Endodermal cell (in vitro differentiated cells): ENCODE measurements at places on chromosomes 3 and 15. TPM values are rescaled to one million over a fixed set of nuclear protein-coding genes. Genes with fewer than 3 reads are reported as not detected.
A peak's percentile ranks its signal among the peaks of the same experiment; 100 is the strongest.

- no peaks in the 10 kb centered on the region for H3K36me3 ChIP-seq
- peaks cover 18% of the 10 kb centered on the region for H3K4me1 ChIP-seq
- DNase-seq = peak; percentile 70
- H3K27me3 ChIP-seq = no peaks in the 10 kb centered on the region
- peak overlapping the region; percentile 72 for H3K27ac ChIP-seq
- no peak overlapping the region for H3K4me3 ChIP-seq
Observed at GRCh38 chr3:156750191-156750873, 75.8 kb upstream of the LEKR1 start.

DNA sequence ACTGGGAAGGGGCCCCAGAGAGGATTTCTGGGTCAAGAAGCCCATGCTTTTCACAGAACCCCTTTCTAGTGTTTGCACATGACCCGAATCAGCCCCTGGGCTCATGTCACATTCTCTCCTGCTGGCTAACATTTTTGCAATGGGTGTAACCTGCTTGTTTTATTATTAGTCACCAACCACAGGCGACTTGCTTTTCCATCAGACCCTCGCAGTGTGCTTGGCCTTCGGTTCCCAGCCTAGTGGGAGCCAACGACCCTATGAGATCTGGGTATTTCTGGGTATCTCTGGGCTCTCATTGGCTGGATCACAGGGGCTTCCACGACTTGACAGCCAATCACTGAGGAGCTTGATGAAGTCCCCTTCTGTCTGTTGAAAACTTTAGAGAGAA is 11.0 kb upstream of the FBLN2 start:
- H3K27me3 ChIP-seq = no peaks in the 10 kb centered on the region
- H3K27ac ChIP-seq = no peak overlapping the region
- H3K4me1 ChIP-seq = no peaks in the 10 kb centered on the region
- H3K4me3 ChIP-seq = no peak overlapping the region

- no peaks in the 10 kb centered on the region for H3K4me1 ChIP-seq
- H3K27ac ChIP-seq = no peak overlapping the region
- no peak overlapping the region for H3K4me3 ChIP-seq
Observed at GRCh38 chr3:30708472-30708871, 102.1 kb downstream of the TGFBR2 start.

Gene GABRG3
- total RNA-seq = 0.25 and 0.48 TPM in 2 replicates

Gene SLC38A3
- total RNA-seq = 1.4 and 1.9 TPM in 2 replicates

Gene C2CD4B
- total RNA-seq = 0.66 and 0.72 TPM in 2 replicates

- DNase-seq = no peak
- no peak overlapping the region for H3K27ac ChIP-seq
- no peak overlapping the region for H3K4me3 ChIP-seq
- no peaks in the 10 kb centered on the region for H3K27me3 ChIP-seq
- no peaks in the 10 kb centered on the region for H3K4me1 ChIP-seq
Observed at GRCh38 chr15:101390462-101390861, 95.4 kb upstream of the SNRPA1 start.

DNA sequence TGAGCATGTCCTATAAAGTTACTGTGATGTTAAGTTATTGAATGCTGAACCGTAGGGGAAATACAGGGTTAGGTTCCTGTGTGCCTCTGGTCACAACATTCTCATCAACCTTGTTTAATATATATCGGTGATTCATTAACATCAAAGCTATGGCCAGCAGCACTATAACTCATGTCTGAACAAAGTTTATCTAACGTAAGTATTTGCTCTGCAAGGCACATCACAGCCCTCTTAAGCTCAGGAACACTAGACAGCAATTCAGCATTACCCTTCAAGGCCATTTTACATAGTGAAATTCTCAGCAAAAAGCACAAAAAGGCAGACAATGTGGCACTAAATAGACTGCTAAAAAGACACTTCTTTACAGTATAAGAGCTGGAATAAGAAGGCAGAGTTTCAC is 48.2 kb upstream of the FNDC3B start:
- no peaks in the 10 kb centered on the region for H3K36me3 ChIP-seq
- H3K4me3 ChIP-seq = no peak overlapping the region
- H3K27me3 ChIP-seq = no peaks in the 10 kb centered on the region
- H3K27ac ChIP-seq = no peak overlapping the region

DNA sequence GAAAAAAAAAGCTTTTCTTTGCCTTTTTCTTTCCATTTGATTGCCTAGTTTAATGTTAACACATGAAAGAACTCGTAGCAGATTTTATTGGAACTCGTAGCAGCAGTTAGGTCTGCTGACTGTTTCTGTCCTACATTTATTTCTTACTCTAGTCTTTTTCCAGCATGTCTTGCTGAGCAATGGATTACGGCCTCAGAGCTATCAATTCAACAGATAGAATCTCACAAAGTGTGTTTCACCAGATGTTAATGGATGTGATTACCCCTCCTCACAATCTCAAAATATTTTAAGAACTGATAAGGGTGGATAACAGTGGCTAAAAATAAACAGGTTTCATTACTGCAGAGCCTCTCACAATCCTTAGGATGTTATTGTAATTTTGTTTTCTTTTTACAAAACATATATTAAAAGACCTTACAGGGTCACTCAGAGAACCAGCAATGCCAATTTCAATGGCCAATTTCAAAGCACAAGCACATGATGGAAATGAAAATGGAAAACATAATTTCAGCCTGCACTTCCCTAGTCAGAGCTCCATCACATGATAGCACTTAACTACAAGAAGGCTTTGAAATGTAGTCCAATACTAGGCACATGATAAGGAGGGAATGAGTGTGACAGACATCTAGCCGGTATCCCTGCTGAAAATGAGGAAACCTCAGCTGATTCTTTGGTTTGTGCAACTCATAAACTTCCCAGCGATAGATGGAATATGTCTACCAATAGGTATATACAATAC is 838.1 kb upstream of the SEMA6D start:
- DNase-seq = no peak
- peaks cover 11% of the 10 kb centered on the region for H3K4me1 ChIP-seq
- H3K4me3 ChIP-seq = no peak overlapping the region
- no peak overlapping the region for H3K27ac ChIP-seq

DNA sequence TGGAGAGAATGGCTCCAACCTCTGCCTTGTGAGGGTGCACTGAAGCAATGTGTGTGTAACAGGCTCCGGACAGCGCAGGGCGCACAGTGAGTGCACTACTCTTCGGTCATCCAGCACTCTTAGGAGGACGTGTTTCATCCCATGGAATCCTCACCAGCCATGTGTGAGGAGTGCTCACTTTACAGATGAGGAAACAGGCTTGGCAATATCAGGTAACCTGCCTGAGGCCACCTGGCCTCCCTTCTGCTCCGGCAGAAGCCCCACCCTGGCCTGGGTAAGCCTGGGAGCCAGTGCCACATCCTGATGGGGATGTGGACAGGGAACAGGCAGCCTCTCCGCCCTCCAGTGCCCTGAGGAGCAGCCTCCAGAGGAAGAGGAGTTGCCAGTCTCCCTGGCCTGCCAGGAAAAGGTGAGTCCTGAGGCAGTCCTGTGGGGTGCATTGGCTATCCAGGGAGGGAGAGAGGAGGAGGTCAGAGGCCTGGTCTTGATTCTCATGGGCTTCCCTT is 39.4 kb upstream of the LIMD1 start:
- no peak overlapping the region for H3K27ac ChIP-seq

DNA sequence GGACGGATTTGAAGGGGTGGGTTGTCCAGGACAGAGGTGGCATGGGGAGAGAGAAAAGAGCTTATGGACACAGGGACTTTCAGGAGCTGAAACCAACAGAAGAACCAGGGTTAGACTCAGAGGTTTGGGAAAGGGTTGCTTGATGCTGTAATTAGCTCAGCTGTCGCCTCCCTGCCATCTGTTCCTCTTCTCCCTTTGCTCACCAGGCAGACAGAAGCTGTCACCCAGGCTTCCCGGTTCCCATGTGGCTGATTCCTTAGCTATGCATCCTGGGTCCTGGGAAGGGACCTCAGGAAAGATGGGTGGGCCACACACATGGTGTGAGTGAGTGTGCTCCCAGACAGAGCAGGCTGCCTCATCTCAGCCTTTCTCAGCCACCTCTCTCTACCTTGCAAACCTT is 14.1 kb downstream of the PTPN23 start:
- no peak for DNase-seq
- no peaks in the 10 kb centered on the region for H3K27me3 ChIP-seq

DNA sequence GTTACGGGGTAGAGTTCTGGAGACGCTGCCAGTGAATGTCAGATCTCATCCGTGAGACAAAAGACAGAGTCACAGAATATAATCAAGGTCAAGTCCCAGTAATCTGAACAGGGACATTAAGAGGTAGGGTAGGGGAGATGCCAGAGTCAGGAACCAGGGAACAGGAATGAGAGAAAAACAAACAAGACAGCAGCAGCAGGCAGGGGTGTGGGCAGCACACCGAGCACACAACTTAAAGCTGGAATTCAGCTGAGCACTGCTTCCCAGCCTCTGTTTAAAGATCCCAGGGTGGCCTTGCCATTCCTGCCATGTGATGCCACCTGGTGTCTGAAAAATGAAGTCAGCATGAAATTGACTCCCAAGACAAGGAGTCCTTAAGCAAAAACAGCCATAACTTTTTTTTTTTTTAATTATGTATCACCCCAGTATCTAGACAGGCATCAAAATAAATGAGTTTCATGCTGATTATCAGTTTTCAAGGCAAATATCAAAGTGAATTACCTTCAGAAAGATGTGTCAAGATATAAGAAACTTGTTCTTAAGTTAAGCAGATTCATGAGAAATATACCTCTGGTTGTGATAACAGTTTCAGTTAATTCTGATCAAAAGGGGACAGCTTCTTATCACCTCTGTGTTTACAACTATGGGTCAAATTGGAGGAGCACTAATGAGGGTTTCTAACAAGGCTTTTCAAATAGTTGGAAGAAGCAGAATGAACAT is 203.7 kb downstream of the SLC9A9 start:
- H3K4me3 ChIP-seq = no peak overlapping the region
- H3K4me1 ChIP-seq = no peaks in the 10 kb centered on the region
- peak; percentile 87 for DNase-seq
- no peaks in the 10 kb centered on the region for H3K36me3 ChIP-seq
- H3K27ac ChIP-seq = no peak overlapping the region

GRCh38 chr15:39860200-39860599 is 59.9 kb downstream of the GPR176 start:
- H3K27me3 ChIP-seq = no peaks in the 10 kb centered on the region
- H3K36me3 ChIP-seq = no peaks in the 10 kb centered on the region
- H3K4me3 ChIP-seq = no peak overlapping the region
- H3K4me1 ChIP-seq = no peaks in the 10 kb centered on the region

Gene GOLGA8G
- total RNA-seq = not detected in 3 replicates

- no peaks in the 10 kb centered on the region for H3K27me3 ChIP-seq
- no peak for DNase-seq
- no peaks in the 10 kb centered on the region for H3K4me1 ChIP-seq
- H3K36me3 ChIP-seq = no peaks in the 10 kb centered on the region
Observed at GRCh38 chr15:25596644-25597562, 158.1 kb upstream of the UBE3A start.

Gene AHSG
- 0.35 TPM in 1 of 3 replicates, not detected in the others for total RNA-seq

- H3K4me3 ChIP-seq = no peak overlapping the region
- H3K27me3 ChIP-seq = no peaks in the 10 kb centered on the region
- H3K36me3 ChIP-seq = no peaks in the 10 kb centered on the region
Observed at GRCh38 chr3:177725165-177725564, 527.9 kb upstream of the TBL1XR1 start.

Gene PCSK6
- 5.2 to 6.6 TPM (median 5.7 TPM) in 3 replicates for total RNA-seq

Gene CCDC191
- 4.8 to 6.1 TPM (median 5.6 TPM) in 3 replicates for total RNA-seq

- H3K27me3 ChIP-seq = no peaks in the 10 kb centered on the region
- no peaks in the 10 kb centered on the region for H3K4me1 ChIP-seq
- DNase-seq = no peak
Observed at GRCh38 chr3:98679986-98680385, 83.2 kb upstream of the ST3GAL6 start.

- DNase-seq = no peak
- H3K4me3 ChIP-seq = peak overlapping the region; percentile 94
- no peaks in the 10 kb centered on the region for H3K27me3 ChIP-seq
- H3K4me1 ChIP-seq = no peaks in the 10 kb centered on the region
Observed at GRCh38 chr15:90264671-90265070, 801 bp upstream of the NGRN start.

Gene C3orf70
- total RNA-seq = 3.8 to 5.0 TPM (median 4.7 TPM) in 3 replicates

DNA sequence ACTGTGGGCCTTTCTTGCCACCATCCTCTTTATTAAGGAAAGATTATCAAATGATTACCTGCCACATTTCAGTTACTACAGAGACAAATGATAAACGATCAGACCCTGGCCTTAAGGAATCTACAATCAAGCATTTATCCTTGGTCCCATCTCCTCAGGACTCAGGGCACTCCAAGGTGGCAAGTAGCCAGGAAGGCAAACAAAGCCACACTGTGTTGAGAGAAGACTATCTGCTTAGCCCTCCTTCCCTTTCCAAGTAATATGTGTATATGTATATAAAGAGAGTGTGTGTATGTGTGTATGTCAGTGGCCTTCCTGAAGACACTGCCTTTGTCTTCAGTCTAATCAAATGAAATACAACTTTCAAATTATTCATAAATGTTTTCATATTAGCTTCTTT is 490.1 kb upstream of the ATP11B start:
- no peaks in the 10 kb centered on the region for H3K36me3 ChIP-seq
- no peaks in the 10 kb centered on the region for H3K27me3 ChIP-seq
- no peak overlapping the region for H3K4me3 ChIP-seq

DNA sequence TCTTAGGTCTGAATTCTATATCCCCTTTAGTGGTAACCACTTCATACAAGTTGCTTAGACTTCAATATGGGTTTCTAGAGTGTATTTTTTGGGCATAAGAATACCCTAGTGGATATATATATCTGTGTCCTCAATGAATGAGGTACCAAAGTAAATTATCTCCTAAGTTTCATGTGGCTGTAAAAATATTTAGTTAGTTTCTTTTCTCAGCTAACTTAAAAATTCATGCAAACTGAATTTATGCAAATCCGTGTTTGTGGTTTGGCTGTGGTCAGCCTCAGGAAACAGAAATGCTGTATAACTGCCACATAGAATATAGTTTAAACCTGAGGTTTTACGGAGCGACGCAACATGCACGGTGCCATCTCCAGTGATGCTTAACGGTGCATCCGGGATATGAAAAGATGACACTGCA is 80.3 kb downstream of the PEX5L start:
- H3K27me3 ChIP-seq = peaks cover 1% of the 10 kb centered on the region
- no peaks in the 10 kb centered on the region for H3K36me3 ChIP-seq
- H3K4me1 ChIP-seq = no peaks in the 10 kb centered on the region
- no peak for DNase-seq

Gene SOX14
- total RNA-seq = 0.33 TPM in 1 of 3 replicates, not detected in the others

DNA sequence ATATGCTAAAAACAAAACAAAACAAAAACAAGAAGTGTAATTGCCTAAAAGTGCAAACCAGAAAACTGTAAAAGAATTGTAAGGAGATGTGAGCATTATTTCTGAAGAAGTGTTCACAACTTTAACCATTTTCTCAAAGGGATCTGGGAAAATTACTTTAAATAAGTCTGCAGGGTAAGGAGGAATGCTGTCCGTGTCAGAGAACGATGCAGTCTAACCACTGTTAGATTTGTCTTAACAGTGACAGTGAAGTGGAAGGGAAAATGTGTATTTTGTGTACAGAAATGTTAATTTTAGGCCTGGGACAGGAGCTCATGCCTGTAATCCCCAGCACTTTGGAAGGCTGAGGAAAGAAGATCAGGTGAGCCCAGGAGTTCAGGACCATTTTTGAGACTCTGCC is 95.7 kb downstream of the DLG1 start:
- no peaks in the 10 kb centered on the region for H3K36me3 ChIP-seq
- no peak for DNase-seq
- no peaks in the 10 kb centered on the region for H3K27me3 ChIP-seq
- no peak overlapping the region for H3K27ac ChIP-seq
- H3K4me1 ChIP-seq = no peaks in the 10 kb centered on the region
- H3K4me3 ChIP-seq = no peak overlapping the region

- no peak overlapping the region for H3K4me3 ChIP-seq
- H3K36me3 ChIP-seq = no peaks in the 10 kb centered on the region
- H3K27me3 ChIP-seq = no peaks in the 10 kb centered on the region
Observed at GRCh38 chr3:3356846-3357245, 177.4 kb upstream of the CRBN start.
